ENCODE measurements at places on chromosomes 1 and 21.

DNA sequence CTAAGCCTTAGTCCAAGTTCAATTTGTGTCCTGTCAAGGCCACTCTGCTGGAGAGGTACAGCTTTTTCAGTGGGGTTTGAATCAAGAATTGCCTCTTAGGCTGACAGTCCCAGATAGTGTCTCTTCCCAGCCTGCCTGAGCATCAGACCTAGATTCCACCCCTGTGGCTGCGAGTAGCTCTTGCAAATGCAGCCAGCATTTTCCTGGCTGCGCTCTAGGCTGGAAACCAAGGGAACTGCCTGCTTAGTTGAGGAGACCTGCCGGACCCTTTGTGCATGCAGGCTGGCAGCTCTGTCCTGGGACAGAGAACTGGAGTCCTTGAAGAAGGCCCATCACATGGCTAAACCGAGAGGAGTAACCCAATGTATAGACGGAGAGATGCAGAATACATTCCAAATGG, 293.7 kb downstream of the PCP4 start:
- DNase-seq, result no peak

GRCh38 chr1:56032096-56032676, 547.2 kb downstream of the PLPP3 start:
- no peak for DNase-seq

DNA sequence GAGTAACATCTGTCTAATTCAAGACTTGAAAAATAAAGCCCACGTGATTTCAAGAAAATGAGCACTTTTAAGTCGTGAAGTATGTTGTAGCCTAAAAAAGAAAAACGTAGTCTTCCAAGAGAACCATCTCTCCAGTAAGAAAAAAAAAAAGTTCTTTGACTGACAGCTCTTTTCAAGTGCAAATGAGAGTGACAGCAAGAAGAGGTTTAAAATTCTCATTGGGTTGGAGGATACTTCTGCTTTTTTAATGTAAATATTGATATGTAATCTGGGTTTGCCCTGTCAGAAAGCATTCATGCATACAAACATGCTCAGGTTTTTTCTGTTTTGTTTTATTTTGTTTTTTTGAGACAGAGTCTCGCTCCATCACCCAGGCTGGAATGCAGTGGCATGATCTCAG, 32.3 kb upstream of the PRDM2 start:
- DNase-seq, result no peak

DNA sequence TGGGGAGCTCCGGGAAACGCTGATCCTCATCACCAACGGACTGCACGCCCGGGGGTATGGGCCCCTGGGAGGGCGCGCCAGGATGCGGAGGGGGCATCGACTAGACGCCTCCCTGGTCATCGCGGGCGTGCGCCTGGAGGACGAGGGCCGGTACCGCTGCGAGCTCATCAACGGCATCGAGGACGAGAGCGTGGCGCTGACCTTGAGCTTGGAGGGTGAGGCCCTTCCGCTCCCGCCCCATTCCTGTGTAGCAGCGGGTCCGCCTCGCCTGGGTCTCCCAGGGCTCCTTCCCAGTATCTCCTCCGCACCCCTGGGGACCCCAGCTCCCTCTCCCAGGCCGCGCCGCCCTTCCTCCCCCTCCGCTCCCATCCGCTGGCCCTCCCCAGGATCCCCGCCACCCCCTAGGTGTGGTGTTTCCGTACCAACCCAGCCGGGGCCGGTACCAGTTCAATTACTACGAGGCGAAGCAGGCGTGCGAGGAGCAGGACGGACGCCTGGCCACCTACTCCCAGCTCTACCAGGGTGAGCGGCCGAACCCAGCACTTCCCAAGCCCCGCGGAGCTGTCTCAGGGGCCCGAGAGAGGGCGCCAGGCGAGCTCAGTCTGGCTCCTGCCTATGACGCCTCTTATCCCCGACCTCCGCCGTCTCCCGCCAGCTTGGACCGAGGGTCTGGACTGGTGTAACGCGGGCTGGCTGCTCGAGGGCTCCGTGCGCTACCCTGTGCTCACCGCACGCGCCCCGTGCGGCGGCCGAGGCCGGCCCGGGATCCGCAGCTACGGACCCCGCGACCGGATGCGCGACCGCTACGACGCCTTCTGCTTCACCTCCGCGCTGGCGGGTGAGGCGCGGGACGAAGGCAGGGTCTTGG, 5.0 kb downstream of the HAPLN2 start:
- DNase-seq, result no peak

- DNase-seq, result no peak
Observed at GRCh38 chr1:232178191-232178590, 451.7 kb downstream of the SIPA1L2 start.

DNA sequence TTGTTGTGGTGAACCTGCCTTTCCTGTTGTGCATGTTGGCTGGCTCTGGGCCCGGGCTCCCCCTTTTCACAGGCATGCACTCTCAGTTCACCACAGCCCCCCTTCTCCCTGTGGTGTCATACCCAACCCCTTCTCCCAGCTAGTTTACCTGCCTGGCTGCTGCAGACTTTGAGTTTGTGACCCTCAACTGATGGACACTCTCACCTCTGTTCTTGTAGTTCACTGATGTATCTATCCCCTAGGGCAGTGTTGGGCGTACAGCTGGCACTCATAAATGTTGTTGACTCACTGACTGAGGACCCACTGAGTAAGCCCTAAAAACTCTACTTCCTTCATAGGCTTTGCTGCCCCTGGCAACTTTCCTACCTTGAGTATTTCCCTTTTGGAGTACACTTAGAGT, 54.9 kb downstream of the WDR64 start:
- peak; percentile 83 for DNase-seq

GRCh38 chr1:115670476-115671175, 28.9 kb downstream of the VANGL1 start:
- no peak for DNase-seq

- DNase-seq, result no peak
Observed at GRCh38 chr1:44594871-44595735, 79.2 kb downstream of the TMEM53 start.

DNA sequence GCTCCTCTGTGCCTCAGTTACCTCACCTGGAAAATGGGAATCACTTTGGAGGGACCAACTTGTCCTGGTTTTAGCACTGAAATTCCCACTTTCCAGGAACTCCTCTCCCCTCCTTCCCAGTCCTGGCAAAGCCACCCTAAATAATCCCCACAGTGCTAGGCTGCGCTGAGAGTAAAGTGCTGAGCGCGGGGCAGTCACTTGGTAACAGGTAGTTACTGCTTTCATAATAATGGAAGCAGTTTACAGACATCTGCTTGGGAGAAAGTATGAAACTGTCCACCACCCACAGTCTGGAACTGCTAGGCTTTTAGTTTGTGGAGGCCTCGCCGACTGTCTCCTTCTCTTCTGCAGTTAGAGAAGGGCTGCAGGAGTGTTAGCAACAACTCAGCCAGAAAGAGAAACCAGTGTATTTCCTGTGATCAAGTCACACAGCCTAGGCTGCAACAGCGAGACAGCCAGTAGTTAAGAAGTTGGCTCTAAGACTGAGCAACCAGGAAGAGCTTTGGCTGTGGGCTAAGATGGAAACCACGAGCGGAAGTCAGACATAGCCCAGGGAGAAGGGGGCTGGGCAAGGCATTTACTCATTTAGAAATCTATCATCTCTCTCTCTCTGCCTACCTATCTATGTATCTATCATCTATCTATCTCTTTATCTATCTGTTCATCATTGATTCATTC, 30.8 kb upstream of the ABCG1 start:
- DNase-seq, result no peak

- no peak for DNase-seq
Observed at GRCh38 chr1:176795929-176796328, 333.0 kb downstream of the PAPPA2 start.

- DNase-seq, result no peak
Observed at GRCh38 chr1:228100822-228101613, 2.1 kb downstream of the C1orf35 start.

- no peak for DNase-seq
Observed at GRCh38 chr1:212664409-212665199, 35.0 kb downstream of the BATF3 start.

DNA sequence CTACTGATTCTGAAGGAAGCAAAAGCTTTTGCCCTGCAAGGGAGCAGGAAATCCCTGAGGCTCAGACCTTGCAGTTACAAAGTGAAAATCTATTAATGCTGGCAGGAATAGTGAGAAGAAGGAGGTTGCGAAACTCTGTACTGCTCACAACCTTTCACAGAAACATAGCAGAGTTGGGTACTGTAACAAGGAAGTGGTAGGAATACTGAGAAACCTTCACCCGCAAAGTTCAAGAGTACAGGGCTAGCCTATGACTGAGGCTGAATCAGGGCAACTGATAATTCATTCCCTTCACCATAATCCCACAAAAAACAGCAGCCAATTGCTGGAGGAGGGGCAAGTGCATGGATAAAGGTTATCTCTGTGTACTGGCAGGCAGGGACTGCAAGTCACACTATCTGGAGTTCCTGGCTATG, 23.9 kb upstream of the KCTD3 start:
- DNase-seq, result peak; percentile 73

DNA sequence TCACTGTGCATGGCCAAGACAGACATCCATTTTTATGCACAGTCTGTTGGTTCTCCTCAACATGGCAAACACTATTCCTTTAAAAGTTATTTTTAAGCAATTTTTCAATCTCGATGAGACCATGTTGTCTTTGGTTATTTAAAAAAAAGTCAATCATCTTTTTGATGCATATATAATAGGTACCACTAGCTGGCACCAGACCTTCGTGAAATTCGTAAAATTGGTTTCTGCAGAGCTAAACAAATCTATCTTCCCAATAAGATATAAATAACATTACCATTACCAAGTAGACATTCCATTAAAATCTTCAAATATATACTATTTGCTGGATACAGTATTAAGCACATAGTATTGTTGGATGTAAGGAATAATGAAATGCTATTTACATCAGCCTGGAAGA, 220.0 kb upstream of the GREM2 start:
- DNase-seq, result no peak

GRCh38 chr21:27277110-27277509, 310.2 kb upstream of the ADAMTS5 start:
- DNase-seq, result no peak

GRCh38 chr1:98417820-98418219, 243.7 kb upstream of the SNX7 start:
- no peak for DNase-seq

- no peak for DNase-seq
Observed at GRCh38 chr1:201504799-201505502, 2.0 kb downstream of the CSRP1 start.

- DNase-seq, result peak; percentile 30
Observed at GRCh38 chr1:208525417-208525816, 281.2 kb upstream of the PLXNA2 start.

DNA sequence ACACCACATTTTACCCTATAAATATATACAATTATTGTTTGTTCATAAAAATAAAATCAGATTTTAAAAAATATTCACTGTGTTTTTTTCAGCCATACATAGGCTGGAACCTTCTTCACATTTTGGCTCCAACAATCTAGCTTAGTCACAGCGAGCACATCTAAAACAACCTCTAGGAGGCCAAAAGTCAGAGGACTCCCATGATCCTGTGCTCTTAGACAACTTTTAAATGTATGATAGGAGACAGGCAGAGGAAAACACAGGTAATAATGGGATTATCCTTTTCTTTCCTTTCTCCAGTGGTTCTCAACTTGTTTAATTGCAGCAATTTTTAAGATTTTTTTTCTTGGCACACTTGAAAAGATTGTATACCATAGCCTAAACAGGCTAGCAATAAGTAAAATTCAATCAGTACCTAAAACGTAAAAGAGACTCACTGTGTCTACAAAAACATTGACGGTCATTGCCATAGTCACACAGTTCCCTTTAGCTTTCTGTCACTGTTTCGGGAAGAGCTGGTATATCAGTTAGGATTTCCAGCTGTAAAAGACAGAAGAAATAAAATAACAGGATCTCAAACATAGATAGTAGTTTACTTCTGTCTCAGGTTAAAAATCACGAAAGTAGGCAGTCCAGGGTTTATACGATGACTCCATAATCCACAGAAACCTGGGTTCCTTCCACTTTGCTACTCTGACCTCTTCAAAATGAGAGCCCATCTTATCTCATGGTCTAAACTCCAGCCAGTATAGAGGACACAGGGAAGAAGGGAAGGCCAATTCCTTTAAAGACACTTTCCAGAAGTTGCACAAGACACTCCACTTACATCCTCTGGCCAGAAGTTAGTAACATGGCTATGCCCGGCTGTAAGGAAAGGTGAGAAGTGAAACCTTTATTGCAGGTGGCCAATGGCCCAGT, 39.2 kb upstream of the CR1L start:
- DNase-seq, result no peak

DNA sequence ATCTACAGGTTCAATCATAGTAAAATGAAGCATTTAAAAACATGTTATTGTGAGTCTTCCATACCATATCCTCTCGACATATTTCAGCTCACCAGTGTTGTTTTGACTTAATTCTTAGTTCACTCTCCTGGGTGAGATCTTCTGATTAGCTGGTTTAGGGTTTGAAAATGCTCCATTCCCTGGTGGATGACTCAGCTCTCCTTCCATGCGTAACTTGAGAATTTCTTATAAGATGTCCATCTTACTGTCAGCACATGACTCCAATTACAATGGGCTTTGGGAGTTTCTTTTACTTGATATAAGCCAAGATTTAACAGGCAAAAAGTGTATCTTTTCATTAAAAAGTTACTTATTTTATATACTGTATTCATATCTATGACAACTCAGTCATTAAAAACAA, 476.5 kb downstream of the BRINP3 start:
- DNase-seq, result no peak

- DNase-seq, result no peak
Observed at GRCh38 chr1:241276391-241276790, 80.6 kb downstream of the RGS7 start.

DNA sequence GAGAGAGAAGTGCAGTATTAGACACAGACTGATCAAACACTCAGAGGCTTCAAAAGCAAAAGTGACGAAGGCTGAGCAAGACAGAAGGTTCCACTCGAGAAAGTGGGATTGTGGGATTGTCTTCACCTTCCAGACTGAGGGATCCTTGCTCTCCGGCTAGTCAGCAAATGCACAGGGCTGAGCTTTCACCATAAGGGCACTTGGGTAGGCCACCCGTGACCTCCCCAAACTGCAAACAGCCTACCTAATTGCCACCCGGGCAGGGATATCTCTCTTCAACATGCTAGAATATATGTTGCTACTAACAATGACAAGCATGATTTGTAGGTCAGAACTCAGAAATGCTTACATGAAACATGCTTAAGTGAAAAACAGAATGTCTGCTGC, 35.3 kb upstream of the RIPK4 start:
- no peak for DNase-seq

DNA sequence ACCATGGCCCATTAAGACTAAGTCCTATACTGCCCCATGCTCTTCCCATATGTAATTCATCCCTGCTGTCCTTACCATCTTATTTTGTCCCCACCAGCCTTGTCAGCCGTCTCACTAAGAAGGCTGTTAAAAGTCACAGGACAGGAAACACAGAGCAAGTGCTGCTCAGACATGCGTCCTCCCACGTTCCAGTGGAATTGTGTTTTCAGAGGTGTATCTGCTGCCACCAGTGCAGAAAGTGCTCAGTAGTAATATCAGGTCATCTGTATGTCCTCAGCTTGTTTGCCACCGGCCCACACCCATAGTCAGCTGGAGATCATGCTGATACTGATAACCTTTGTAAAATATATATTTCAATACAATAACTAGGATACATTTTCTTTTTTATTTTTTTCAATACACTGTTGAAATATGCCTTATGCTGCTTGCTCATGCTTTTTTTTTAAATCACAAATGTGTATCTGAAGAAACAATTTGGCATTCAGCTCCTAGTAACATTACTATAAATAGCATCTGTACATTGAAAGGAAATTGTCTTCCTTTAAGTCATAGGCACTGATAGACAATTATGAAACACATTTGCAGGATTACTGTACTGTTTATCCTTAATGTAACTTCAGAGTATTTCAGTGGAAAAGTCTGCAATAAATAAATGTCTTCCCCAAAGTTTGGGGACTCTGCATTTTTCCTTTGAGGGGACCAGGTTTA, 156.9 kb downstream of the EDEM3 start:
- peak; percentile 34 for DNase-seq

Measured in foreskin keratinocyte (primary cell).